IMR-90 (cell line): ENCODE measurements at places on chromosomes 6 and 20. TPM values are rescaled to one million over a fixed set of nuclear protein-coding genes. Genes with fewer than 3 reads are reported as not detected.

SNX3 gene
- total RNA-seq = 105 and 171 TPM in 2 replicates

BMP5 gene
- total RNA-seq = under 0.01 TPM in 2 replicates

SMOC2 gene
- total RNA-seq = not detected in 2 replicates

PLTP gene
- total RNA-seq = 5.0 and 5.4 TPM in 2 replicates

C20orf96 gene
- 1.1 and 2.0 TPM in 2 replicates for total RNA-seq

CABLES2 gene
- 1.1 and 1.4 TPM in 2 replicates for total RNA-seq

CST8 gene
- total RNA-seq = not detected in 2 replicates

MPIG6B gene
- not detected in 2 replicates for total RNA-seq

GRIK2 gene
- 15.2 and 15.8 TPM in 2 replicates for total RNA-seq

TGM2 gene
- 237 and 268 TPM in 2 replicates for total RNA-seq

DNA sequence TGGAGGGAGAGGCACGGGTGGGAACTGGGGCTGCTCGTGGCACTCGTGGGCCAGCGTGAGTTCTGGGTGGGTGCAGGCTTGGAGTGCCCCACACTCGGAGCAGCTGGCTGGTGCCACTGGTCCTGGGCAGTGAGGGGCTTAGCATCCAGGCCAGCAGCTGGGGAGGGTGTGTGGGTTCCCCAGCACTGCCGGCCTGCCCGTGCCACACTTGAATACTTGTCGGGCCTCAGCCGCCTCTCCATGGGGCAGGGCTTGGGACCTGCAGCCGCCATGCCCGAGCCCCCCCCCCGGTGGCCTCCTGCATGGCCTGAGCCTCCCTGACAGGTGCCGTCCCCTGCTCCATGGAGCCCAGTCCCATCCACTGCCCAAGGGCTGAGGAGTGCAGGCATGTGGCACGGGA is 207.2 kb downstream of the CD109 start:
- no peaks in the 10 kb centered on the region for H3K4me1 ChIP-seq
- no peaks in the 10 kb centered on the region for H3K27me3 ChIP-seq
- no peak for DNase-seq
- H3K36me3 ChIP-seq = no peaks in the 10 kb centered on the region

DNA sequence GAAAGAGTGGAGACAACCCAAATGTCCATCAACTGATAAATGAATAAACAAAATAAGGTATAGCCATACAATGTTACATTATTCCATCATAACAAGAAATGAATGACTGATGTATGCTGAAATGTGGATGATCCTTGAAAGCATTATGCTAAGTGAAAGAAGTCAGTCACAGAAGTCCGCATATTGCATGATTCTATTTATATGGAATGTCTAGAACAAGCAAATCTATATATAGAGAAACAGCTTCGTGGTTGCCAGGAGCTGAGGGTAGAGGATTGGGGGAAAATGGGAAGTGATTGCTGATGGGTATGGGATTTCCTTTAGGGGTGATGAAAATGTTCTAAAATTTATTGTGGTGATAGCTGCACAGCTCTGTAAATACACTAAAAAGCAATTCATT is 196.8 kb downstream of the ATXN1 start:
- H3K36me3 ChIP-seq = peaks cover 2% of the 10 kb centered on the region; the same call in 1 of the 2 replicates
- no peak overlapping the region for H3K4me3 ChIP-seq
- H3K27ac ChIP-seq = no peak overlapping the region
- H3K4me1 ChIP-seq = peaks cover 4% of the 10 kb centered on the region

GRCh38 chr6:56289721-56290120 is 42.3 kb upstream of the COL21A1 start:
- no peak overlapping the region for H3K4me3 ChIP-seq
- no peaks in the 10 kb centered on the region for H3K36me3 ChIP-seq
- H3K4me1 ChIP-seq = no peaks in the 10 kb centered on the region
- no peak for DNase-seq

DNA sequence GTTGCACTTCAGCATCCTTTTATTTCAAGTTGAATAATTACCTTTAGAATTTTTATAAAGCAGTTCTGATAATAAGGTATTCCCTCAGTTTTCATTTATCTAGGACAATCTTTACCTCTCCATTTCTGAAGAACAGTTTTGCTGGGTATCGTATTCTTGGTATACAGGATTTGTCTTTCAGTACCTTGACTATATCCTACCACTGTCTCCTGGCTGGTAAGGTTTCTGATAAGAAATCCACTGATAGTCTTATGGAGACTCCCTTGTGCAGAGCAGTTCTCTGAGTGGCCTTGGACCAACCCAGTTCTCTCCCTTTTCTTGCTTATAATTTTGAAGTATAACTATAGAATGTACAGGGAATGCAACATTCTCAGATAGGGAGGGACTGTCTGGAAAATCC is 51.3 kb upstream of the SAMD3 start:
- H3K4me1 ChIP-seq = no peaks in the 10 kb centered on the region
- H3K36me3 ChIP-seq = no peaks in the 10 kb centered on the region
- no peak overlapping the region for H3K27ac ChIP-seq
- no peak overlapping the region for H3K4me3 ChIP-seq
- no peaks in the 10 kb centered on the region for H3K27me3 ChIP-seq
- no peak for DNase-seq

DNA sequence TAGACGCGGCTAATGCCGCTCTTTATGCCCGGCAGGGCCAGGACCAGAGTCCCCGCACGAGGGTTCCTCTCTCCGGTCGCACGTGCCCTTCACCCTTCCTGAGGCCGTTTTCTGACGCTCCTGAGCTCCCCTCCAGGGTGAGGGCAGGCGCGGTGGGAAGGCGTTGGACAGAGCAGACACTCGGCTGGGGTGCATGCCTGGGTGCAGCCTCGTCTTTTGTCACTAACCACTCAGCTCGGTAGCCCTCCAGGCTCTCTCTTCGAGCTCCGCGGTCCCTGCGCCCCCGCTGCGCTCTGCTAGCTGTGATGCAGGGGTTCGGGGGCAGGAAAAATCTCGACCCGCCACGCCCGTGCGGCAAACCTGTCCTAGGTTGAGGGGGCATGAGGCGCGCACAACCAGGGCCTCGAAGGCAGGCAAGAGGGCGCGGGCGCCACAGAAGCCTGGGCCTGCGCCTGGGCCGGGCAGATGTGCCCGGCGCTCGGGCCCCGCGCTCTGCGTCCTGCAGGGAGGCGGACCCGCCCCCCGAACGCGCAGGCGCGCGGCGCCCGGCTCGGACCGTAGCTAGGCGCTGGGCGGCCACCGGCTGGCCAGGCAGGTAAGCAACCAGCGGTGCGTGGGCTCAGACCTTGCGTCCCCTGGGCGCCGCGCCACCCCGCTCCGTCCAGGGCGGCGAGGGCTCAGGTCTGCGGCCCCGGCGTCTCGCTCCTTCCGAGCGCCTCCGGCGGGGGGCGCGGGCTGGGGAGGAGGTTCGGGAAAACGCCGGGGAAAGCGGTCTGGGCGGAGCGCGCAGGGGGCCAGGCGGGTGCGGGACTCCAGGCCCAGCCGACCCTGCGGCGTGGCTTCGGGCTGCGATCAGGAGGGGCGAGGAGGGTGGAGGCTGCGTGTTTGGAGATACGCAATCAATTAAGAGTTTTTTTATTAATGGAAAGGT is at the start of gene L3MBTL1:
Gene L3MBTL1 (plus strand): TSS at position 548 of the 931 bp plus-strand sequence. CDS start 5,807 bp downstream, outside the sequence.
- H3K4me1 ChIP-seq = peaks cover 3% of the 10 kb centered on the region; the same call in 1 of the 2 replicates
- no peak within 1 kb of the TSS for H3K27ac ChIP-seq
- H3K36me3 ChIP-seq = no peaks in the 10 kb centered on the region
- DNase-seq = peak; percentile 23
- peaks cover 38% of the 10 kb centered on the region for H3K27me3 ChIP-seq

DNA sequence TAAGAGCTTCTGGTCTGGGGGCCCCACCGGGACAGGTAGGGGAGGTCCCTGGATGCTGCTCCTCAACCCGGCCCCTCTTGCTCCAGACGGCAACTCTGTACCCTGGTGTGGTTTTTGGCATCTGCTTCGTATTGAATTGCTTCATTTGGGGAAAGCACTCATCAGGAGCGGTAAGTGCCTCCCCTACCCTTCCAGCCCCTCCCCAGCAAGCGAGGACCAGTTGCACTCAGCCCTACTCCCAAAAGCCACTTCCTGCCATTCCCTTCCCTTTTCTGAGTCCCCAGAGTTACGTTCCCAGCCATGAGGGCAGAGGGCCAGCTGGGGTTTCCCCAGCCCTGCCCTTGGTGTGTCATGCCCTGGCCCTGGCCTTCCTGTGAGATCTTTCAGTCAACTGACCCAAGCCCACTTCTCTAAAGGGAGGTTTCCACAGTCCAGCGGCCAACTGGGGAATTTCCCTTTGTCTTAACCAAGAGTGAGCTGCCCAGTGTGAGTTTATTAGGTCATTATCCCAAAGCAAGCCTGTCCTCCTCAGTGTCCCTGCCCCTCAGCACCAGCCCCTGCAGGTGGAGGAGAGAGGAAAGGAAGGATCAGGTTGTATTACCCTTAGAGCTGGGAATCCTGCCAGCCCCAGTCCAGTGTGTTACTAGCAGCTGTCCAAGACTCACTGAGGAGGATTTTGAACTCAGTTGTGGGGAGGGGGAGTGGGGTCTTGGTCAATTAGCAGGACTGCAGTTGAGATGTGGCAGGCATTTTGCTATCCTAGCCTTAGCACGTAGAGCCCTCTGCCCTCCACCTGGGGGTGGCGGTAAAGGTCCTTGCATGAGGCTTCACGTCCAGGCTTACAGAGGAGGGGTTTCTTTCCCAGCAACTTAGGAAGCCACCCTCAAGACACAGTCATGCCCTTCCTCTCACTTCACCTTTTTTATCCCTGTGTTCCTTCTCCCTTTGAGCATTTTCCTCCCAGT is 45.8 kb downstream of the TM9SF4 start:
- peak; percentile 88 for DNase-seq
- no peaks in the 10 kb centered on the region for H3K27me3 ChIP-seq
- H3K4me3 ChIP-seq = no peak overlapping the region
- H3K4me1 ChIP-seq = peaks cover 7% of the 10 kb centered on the region; the same call in 1 of the 2 replicates
- H3K36me3 ChIP-seq = peaks cover 64% of the 10 kb centered on the region

GRCh38 chr6:48222241-48222640 is 111.2 kb upstream of the PTCHD4 start:
- H3K4me3 ChIP-seq = no peak overlapping the region
- no peak for DNase-seq

DNA sequence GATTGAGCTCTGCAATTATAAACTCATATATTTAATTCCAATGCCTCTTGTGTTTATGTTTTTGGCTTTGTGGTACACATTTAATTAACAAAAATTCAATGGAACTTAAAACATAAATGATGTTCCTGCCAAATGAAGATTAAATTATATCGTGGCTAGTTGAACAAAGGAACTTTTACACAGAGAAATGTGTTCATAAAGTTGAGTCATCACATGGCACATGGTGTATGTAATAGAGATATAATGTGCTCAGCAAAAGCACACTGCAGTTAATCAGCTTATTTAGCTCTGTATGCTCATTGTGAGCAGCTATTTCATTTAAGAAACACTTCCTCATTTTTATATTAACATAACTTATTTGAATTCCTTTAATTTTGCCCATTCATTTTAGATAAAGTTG is 1295.6 kb upstream of the CITED2 start:
- no peak overlapping the region for H3K27ac ChIP-seq
- no peaks in the 10 kb centered on the region for H3K27me3 ChIP-seq
- no peak overlapping the region for H3K4me3 ChIP-seq
- no peaks in the 10 kb centered on the region for H3K36me3 ChIP-seq
- H3K4me1 ChIP-seq = no peaks in the 10 kb centered on the region; the same call in 1 of the 2 replicates
- DNase-seq = peak; percentile 58

DNA sequence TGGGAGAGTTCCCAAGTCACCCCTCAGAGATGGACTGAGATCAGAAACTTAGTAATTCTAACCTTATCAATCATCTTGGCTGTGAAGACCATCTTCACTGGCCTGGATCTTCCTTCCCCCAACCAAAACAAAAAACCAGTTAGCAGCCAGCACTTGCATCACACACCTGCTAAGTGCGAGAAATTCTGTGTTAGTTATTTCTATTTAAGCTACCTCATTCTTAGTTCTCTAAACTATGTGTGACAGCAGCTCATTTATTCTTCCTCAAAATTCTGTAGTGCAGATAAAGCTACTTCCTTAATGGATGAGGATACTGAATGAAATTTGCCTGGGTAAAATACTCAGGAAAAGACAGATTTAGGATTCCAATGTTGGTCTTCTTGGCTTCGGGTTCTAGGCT is 18.2 kb upstream of the TAGAP start:
- peaks cover 36% of the 10 kb centered on the region for H3K27me3 ChIP-seq
- no peaks in the 10 kb centered on the region for H3K36me3 ChIP-seq
- DNase-seq = no peak
- H3K27ac ChIP-seq = no peak overlapping the region
- no peaks in the 10 kb centered on the region for H3K4me1 ChIP-seq
- H3K4me3 ChIP-seq = no peak overlapping the region

DNA sequence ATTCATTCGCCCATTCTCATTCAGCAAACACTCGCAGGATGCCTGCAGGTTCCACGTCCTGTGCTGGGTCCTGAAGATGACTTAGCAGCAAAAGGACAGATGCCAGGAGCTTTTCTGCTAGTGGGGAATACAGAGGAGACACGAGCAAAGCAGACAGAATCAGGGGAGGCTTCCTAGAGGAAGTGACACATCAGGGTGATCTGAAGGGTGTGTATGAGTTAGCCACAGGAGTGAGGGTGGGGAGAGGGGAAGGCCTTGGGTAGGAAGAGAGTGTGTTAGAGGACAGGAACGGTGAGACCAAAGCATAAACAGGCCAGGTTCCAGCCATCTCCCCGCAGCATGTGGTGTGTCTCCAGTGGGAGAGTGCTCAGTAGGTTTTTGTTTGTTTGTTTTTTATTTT is 73.4 kb upstream of the GTSF1L start:
- no peak for DNase-seq
- H3K27ac ChIP-seq = no peak overlapping the region
- H3K27me3 ChIP-seq = 0 out of 2 replicates have a peak, but pooled peaks cover 2% of the 10 kb centered on the region
- no peak overlapping the region for H3K4me3 ChIP-seq
- H3K4me1 ChIP-seq = peaks cover 3% of the 10 kb centered on the region; the same call in 1 of the 2 replicates
- H3K36me3 ChIP-seq = no peaks in the 10 kb centered on the region

- DNase-seq = no peak
These were observed 406.9 kb upstream of the MAP3K7 start for GRCh38 chr6:90993770-90994169.

GRCh38 chr6:89122625-89123024 is 4.8 kb upstream of the SRSF12 start:
- no peaks in the 10 kb centered on the region for H3K36me3 ChIP-seq
- peaks cover 8% of the 10 kb centered on the region for H3K27me3 ChIP-seq
- DNase-seq = peak; percentile 52
- no peak overlapping the region for H3K4me3 ChIP-seq
- no peaks in the 10 kb centered on the region for H3K4me1 ChIP-seq

GRCh38 chr6:84625506-84625905 is 138.9 kb downstream of the TBX18 start:
- H3K36me3 ChIP-seq = no peaks in the 10 kb centered on the region
- no peaks in the 10 kb centered on the region for H3K27me3 ChIP-seq
- peaks cover 5% of the 10 kb centered on the region for H3K4me1 ChIP-seq
- no peak overlapping the region for H3K27ac ChIP-seq
- no peak for DNase-seq

- no peak for DNase-seq
- no peaks in the 10 kb centered on the region for H3K36me3 ChIP-seq
- no peaks in the 10 kb centered on the region for H3K27me3 ChIP-seq
- H3K4me3 ChIP-seq = no peak overlapping the region
- H3K27ac ChIP-seq = no peak overlapping the region
These were observed 365.4 kb downstream of the PHF3 start for GRCh38 chr6:64000818-64001491.

DNA sequence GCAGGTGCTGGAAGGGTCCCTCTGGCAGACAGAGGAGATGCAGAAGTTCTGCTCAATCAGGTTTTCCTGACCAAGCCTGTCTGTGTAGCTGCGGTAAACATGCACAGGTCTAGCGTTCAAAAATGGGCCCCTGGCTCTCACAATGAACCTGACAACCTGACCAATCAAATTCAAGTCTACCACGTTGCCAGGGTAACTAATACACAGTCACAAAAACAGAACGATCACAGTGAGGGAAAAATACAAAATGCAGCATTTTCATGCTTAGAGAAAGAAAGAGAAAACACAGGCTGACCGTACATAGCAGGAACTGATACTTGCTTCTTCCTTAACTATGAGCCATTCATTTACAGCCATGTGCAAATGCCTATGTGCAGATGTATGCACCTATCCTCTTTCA is 353.1 kb upstream of the TSHZ2 start:
- no peak for DNase-seq
- no peak overlapping the region for H3K27ac ChIP-seq
- no peak overlapping the region for H3K4me3 ChIP-seq
